ENCODE measurements at places on chromosomes 6 and 20.

DNA sequence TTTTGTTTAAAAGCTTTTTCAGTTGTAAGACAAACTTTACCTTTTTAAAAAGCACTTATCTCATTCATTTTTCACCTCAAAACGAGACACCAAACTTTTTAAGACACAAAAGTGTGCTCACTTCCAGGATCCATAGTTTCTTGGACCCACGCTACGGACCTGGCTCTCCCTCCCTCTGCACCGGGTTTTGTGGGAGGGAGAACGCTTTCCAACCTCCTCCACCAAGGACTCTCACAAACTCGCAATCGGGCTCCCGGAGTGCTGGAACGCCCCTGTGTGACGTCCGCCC is 436 bp downstream of the CAGE1 start:
- DNase-seq = no peak

GRCh38 chr6:116933485-116933884 is 56.4 kb downstream of the RFX6 start:
- DNase-seq = no peak

DNA sequence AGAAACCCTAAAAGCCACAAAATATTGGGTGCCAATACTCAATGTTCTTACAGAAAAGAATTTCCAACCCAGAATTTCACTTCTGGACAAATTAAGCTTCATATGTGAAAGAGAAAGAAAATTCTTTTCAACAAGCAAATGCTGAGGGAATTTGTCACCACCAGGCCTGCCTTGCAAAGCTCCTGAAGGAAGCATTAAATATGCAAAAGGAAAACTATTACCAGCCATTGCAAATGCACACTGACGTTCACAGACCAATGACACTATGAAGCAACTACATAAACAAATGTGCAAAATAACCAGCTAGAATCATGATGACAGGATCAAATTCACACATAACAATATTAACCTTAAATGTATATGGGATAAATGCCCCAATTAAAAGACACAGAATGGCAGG is 187.9 kb upstream of the BTBD3 start:
- DNase-seq = no peak

DNA sequence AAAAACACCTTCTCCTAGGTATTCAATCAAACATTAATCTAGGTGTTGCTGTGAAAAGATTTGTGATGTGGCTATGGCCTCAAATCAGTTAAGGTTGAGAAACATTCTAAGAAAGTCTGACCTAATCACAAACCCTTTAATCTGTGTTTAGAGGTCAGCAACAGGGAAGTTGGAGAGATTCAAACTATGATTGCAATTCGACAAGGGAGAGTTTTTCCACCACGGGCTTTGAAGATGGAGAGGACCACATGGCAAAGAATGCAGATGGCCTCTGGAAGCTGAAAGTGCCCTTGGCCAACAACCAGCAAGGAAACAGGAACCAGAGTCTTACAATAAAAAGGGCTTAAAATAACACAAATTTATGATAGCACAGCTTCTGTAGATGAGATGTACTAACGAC is 29.6 kb upstream of the LGSN start:
- no peak for DNase-seq

DNA sequence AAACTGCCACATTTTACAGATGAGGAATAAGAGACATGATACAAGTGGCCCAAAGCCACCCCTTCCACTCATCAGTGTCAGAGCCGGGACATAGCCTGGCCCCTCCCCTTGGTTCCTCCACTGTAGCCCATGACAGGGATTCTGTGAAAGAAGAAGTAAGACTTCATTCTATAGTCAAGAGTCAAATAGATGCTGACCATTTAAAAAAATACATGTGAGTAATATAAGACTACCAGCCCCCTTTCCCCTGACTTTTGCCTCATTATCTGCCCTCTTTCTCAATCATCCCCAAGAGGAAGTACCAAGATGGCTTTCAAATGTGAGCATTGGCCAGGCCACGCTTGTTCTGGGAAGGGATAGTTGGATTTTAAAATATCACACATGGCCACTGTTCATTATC is 57.8 kb upstream of the TAB2 start:
- no peak for DNase-seq

- no peak for DNase-seq
Observed at GRCh38 chr6:17442196-17442595, 48.8 kb downstream of the CAP2 start.

DNA sequence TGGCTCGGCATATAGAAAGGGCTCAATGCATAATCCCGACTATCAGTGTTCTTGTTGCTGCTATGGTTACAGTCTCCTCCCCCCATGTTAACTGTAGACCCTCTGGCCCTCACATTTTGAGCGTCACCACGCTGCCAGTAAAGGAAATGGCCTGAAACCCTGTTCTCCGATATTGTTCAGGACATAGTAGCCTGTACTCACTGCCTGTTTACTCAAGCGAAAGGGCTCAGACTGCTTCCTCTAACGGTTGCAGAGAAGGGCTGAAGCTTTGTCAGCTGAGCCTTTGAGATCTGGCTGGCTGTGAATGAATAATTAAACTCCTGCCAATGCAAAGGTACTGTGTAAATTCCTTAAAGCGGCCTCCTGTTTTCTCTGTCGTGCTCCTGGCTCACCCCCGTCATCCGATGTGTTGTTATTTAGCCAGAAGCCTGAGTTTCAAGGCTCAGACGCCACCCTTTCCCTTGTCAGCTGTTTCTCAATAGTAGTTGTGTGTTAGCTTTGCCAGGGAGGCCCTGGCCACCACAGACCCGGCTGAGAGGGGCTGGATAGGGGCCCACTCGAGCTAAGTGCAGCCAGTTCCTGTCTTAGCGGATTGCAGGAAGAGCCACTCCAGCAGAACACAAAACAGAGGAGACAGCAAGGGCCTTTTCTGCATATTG is 31.2 kb upstream of the RALGAPA2 start:
- no peak for DNase-seq

- no peak for DNase-seq
Observed at GRCh38 chr6:408599-409102, 17.1 kb downstream of the IRF4 start.

GRCh38 chr6:90559931-90560330 is 26.9 kb downstream of the MAP3K7 start:
- DNase-seq = no peak

DNA sequence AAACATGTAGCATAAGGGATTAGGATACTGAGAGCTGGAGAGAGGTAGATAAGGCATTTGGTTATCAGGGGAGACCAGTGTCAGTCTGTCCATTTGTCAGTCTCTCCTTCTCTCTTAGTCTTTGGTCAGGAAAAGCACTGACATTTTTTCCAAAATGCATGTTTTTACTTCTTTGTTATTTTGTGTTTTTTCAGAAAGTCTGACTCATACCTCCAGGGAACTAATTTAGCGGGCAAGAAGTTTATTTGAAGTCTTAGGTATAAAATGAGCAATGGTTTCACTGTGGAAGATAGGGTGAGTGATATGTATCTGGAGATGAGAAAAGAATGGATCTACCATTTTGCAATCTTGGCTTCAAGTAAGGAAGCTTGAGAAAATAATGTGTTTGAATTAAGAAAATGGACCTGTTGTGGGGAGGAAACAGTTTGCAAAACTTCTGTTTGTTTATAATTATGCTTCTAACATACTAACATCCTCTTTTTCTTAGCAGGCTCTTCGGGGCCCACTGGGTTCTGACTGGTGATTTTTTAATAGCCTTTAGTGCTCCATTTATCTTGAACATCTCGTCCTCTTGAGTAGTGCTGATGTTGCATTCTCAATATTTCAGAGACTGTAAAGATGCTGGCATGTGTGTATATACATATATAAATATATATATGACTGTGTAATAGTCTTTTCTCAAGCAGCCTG is 66.9 kb upstream of the FABP7 start:
- DNase-seq = no peak

DNA sequence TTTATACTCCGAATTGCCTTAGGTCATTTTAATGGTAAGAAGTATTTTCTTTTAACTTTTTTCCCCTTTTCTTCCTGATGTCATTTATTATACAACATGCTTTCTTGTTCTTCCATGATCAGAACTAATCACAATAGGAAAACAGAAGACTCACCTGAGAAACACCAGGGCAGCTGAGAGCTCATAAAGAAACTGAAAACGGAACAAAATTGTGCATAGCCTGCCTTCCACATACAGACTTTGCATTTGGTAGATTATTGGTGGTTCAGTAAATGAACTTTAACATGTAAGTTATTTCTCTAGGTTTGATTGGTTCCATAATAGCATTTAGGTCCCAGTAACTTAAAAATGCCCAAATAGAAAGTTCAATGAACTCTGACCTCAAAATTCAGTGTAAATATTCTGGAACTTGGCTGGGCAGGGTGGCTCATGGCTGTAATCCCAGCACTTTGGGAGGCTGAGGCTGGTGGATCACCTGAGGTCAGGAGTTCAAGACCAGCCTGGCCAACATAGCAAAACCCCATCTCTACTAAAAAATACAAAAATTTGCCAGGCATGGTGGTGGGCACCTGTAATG is 161.1 kb upstream of the DTNBP1 start:
- DNase-seq = no peak

- DNase-seq = no peak
Observed at GRCh38 chr6:22637782-22638181, 68.4 kb downstream of the HDGFL1 start.

GRCh38 chr6:6911391-6911790 is 196.4 kb upstream of the RREB1 start:
- DNase-seq = no peak

DNA sequence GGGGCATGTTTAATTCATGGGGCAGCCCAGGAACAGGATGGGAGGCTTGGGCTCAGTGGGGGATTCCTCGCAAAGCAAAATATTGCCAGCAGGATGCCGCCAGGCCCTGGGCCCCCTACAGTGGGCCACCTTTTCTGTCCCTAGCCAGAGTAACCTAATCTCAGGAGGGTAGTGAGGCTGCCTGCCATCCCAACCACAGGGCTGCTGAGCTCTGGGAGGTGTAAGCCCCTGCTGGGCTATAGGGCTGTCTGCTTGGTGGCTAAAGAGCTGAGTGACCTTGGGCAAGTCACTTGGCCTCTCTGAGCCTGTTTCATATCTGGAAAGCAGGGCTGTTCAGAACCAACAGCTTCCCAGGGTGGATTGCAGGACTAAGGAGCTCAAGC is 35.7 kb upstream of the CDH22 start:
- DNase-seq = no peak

DNA sequence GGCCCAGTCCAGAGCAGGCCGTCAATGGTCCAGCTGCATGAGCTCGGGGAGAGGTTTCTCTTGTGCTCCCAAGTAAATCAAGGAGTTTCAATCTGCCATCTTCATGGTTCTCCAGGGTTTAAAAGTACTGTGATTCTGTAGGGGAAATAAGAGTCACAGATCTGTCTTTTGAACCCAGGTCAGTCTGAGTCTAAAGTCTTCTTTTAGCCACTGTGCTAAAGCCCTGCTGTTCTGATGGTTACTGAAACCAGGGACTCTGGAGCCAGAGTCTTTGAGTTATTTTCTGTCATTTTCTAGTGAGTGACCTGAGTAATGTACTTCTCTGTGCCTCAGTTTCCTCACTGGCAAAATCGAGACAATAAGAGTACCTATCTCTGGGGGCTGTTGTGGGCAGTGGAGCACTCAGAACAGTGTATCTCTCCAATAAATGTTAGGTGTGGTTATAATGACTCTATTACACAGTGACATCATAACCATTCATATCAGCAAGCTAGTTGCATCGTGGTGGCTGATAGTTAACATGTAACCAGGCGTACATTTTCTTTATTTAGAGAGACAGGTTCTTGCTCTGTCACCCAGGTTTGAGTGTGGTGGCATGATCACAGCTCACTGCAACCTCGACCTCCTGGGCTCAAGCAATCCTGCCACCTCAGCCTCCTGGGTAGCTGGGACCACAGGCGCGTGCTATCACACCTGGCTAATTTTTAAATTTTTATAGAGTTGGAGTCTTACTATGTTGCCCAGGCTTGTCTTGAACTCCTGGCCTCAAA is 74.6 kb upstream of the KCNG1 start:
- DNase-seq = no peak

- DNase-seq = no peak
Observed at GRCh38 chr6:36621371-36621855, 27.3 kb downstream of the SRSF3 start.

- DNase-seq = no peak
Observed at GRCh38 chr6:7180751-7181150, 73.0 kb downstream of the RREB1 start.

DNA sequence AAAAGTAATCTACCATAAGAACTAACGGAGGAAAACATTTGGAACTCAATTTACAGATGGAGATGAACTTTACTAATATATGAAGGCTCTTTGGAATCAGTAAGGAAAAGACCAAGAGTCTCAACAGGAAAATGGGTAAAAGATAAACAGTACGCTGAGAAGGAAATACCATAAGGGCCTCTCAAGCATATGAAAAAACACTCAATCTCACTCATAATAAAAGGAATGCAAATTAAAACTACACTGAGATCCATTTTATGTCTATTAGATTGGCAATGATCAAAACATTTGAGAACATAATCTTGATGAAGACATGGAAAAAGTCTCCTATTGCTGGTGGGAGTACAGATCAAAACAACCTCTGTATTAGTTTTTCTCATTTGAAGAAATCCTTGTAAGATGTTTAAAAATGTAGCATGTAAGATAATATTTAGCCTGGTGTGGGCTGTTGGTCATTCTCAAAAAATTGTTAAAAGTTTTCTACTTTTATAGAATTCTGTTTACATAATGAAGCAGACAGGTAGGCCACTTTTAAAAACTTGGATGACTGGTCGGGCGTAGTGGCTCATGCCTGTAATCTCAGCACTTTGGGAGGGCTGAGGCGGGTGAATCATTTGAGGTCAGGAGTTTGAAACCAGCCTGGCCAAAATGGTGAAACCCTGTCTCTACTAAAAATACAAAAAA is 14.5 kb downstream of the REV3L start:
- DNase-seq = no peak

DNA sequence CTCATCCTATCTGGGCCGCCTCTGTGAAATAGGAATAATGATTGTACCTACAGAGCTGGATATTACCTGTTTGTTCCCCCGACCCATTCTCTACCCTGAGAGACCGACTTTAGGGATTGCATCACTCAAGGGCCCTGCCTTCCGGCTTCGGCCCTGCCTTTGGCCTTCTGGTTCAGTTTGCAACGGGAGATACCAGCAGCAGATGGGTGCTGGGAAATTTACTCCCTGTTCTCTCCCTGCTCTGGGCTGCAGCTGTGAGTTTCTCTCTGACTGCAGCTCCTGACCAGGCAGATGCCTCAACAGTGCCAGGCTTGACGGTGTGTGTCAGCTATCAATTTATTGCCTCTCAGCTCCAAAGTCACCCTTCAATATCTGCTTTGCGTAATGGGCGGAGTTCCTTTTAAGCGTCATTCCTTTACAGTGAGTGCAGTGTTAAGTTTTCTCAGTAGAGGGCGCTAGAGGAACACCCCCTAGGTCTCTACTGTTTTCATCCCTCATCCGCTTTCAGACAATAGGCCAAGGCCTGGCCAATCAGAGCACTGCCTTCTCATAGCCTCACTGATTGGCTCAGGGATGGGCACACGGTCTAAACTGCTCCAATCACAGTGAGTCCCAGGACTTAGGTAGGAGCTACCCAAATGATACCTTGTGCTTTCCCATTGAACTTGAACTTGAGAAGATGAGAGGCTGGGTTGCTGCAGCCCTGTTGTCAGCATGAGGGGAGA is 30.0 kb downstream of the KCNG1 start:
- DNase-seq = no peak

- no peak for DNase-seq
Observed at GRCh38 chr6:288866-289265, 3.4 kb upstream of the DUSP22 start.

Data from right renal pelvis (tissue), 4 donors.